HL-60 (cell line): ENCODE measurements at places on chromosomes 5 and 9.

- DNase-seq: peak; percentile 2
Measured at GRCh38 chr5:68344447-68345111, 129.0 kb downstream of the PIK3R1 start.

DNA sequence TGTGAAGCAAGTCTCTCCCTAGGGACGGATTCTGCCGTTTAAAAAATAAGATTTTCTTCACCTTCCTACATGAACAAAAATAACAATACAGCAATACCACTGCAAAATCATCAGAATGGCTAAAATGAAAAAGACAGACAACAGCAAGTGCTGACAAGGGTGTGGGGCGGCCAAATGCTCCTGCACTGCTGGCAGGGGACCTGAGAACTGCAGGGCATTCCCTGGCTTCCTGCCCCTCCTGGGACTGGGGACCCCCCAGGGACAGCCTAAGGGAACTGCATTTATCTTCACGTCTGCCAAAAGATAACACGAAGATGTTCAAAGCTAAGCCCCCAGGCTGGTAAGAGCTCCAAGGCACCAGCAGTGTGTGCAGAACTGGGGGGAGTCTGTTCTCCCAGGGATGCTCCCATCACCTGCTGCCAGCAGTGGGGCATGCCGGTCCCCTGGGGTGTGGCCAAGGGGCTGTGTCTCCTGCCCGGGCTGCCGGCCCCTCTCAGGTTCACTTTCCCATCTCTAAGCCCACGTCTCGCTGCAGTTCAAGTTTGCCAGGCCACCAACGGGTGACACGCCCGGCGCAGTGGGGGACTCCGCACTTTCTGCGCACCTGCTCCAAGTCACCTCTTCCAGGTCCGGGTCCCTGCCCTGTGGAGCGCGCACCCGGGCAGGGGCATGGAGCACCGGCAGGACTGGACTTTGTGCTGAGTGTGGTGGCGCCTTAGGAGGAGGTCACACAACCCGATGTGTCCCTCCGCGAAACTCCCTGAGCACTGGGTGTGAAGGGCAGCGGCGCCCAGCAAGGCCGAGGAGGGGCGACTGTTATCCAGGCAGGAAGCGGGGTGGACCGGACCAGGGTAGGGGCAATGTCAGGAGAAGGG is 4.5 kb upstream of the EGFL7 start:
- DNase-seq: no peak

GRCh38 chr9:124130277-124131075 is 118.9 kb downstream of the LHX2 start:
- no peak for DNase-seq

- peak; percentile 63 for DNase-seq
Measured at GRCh38 chr9:20622330-20623020, at the start of gene MLLT3. Gene MLLT3, minus strand, starts transcription at chr9:20622499.

GRCh38 chr5:170151097-170151831 is 45.6 kb downstream of the FOXI1 start:
- no peak for DNase-seq

DNA sequence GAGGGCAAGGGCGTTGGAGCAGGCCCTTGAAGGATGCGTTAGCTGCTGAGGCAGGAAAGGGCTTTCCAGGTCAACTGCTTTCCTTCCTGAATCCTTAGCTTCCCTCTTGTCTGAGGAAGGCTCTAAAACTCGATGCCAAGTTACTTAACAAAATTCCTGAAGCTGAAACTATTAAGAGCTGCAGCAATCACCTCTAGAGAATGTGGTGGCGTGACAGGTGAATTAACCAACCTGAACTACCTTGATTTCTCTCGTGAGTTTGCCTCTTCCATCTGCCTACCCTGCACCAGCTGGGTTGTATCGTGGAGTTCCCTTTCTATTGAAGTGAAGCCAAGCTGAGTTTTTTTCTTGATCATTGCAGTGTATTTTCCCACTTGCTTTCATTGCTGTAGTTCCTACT is 96.1 kb downstream of the PDE8B start:
- DNase-seq: no peak

DNA sequence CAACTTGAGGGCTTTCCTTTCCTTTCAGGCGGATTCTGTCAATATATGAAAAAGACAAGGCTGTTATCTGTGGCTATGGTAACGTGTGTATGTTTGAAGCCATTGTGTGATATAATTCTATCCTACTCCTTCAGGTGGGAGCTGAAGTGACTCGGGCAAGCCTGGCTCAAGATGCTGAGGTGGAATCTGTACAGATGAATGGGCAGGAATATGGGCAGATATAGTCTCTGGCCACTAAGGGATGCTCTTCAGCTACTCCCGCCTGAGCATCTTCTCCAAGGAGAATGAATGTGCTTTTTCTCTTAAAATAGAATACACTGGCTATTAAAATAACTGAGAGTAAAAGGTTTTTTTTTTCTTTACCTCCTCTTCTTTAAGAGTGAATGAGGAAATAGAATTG is 244.8 kb downstream of the ADGRV1 start:
- no peak for DNase-seq

DNA sequence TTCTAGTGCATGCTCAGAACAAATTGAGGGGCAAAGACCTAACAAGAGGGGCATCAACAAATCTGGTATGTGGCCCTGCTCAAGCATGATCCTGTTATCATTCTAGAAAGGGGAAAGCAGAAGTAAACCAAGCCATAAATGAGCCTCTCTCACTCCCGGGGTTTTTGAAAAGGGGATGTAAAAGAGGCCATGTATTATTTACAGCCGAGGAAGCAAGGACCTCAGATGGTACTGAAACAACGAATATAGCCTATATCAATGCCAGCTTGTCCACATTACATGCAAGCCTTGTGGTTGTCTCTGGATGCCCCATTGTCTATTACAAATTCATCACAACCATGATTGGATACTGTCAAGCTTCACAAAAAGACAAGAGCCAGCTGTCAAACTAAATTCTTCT is 211.3 kb downstream of the DCP2 start:
- DNase-seq: no peak

- peak; percentile 9 for DNase-seq
Measured at GRCh38 chr9:3125602-3126405, 281.9 kb upstream of the PUM3 start.

DNA sequence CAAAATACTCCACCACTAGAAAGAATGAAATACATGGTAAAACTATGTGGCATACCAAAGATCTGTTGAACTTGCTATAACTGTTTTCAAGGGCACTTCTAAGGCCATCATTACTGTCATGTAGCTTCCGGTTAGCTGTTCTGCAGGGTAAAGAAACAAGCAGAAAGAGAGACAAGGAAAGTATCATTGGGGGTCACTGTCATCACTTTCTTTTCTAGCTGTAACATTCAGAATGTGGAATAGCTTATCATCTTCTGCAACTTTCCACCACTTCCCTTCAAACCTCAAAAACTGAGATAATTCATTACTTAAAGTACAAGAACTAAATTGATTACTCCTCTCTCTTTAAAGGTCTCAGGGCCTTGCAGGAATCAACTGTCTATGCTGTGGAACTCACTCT is 57.6 kb downstream of the RASEF start:
- DNase-seq: no peak
